Large intestine (tissue), 12 donors: ENCODE measurements at places on chromosomes 16 and 17. TPM values are rescaled to one million over a fixed set of nuclear protein-coding genes. Genes with fewer than 3 reads are reported as not detected.

TNFRSF13B gene
- 0.07 TPM for polyA plus RNA-seq

- H3K4me3 ChIP-seq = no peak overlapping the region
- H3K36me3 ChIP-seq = no peaks in the 10 kb centered on the region
- DNase-seq = no peak
- no peaks in the 10 kb centered on the region for H3K4me1 ChIP-seq
- no peak overlapping the region for H3K27ac ChIP-seq
Measured at GRCh38 chr16:77569406-77569805, 134.6 kb upstream of the ADAMTS18 start.

HBA1 gene
- 1,041 TPM for polyA plus RNA-seq

- H3K27ac ChIP-seq = peak overlapping the region; percentile 98
- DNase-seq = peak; percentile 91
- H3K27me3 ChIP-seq = no peaks in the 10 kb centered on the region
- peak overlapping the region; percentile 66 for H3K4me3 ChIP-seq
- peaks cover 63% of the 10 kb centered on the region for H3K4me1 ChIP-seq
Measured at GRCh38 chr17:38730526-38731379, 612 bp downstream of the CISD3 start.

DNA sequence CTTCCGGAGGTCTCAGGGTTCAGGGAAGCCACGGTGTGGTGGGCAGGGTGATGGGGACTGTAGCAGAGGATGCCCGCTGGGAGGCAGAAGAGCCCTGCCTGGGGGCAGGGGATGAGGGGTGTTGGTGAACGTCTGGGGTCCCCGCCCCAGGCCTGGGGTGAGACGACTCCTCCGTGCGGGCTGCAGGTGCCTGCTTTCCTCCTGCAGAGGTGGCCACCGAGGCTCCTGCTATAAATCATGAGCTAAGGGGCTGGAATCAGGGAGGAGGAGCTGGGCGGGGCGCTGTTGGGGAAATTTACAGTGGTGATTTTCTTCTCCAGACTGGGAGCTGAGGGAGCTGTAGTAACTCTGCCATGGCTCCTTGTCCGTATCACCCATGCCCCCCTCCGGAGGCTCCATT is 167.0 kb downstream of the MRM1 start:
- H3K36me3 ChIP-seq = no peaks in the 10 kb centered on the region
- no peak overlapping the region for H3K27ac ChIP-seq
- no peaks in the 10 kb centered on the region for H3K4me1 ChIP-seq
- H3K4me3 ChIP-seq = no peak overlapping the region

- H3K27ac ChIP-seq = peak overlapping the region; percentile 53
- DNase-seq = peak; percentile 78
- no peaks in the 10 kb centered on the region for H3K36me3 ChIP-seq
- H3K4me1 ChIP-seq = no peaks in the 10 kb centered on the region
- H3K4me3 ChIP-seq = peak overlapping the region; percentile 64
Measured at GRCh38 chr16:77211880-77212740, 12.9 kb downstream of the SYCE1L start.

GLOD4 gene
- 149 TPM for polyA plus RNA-seq

KRTAP4-9 gene
- not detected for polyA plus RNA-seq

DNA sequence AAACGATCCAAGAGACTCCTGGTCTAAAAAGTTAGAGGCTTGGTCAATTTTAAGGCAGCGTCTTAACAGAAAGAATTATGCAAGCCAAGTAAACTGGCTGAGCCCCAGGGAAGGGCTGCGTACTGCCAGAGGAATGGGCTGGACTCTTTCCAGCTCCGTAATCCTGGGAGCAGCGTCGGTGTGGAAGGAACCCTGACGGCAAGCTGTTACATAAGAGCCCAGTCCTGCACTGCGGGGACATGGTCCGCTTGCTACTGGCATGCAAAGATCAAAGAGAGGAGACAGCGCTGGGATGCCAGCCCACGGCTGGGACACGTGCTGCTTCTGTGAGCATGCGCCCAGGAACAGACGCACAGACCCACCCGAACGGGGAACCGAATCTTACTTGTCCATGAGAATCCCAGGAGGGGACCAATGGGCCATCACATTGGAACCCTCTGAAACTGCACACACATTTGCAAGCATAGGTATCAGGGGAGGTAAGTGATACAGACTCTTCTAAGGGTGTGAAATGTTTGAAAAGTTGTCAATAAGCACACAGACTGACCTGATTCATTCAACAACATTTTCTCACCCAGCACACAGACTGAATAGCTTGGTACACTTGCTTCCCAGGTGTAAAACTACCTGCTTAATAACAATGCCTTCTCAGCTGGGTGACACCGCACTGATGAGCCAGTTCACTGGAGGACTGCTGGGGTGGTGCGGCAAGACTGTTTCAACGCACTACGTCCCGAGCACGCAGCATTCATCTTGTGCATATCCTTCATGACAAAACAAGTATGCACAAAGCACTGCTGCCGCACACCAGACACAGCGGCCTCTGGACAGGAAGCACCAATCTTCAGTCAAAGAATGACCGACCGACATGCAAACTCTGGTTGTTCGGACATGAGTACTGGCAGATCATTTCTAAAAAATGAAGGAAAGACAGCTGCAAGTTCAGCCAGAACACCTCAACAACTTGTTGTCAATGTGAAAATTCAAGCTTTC is 94.9 kb downstream of the ANKRD11 start:
- H3K27me3 ChIP-seq = no peaks in the 10 kb centered on the region
- H3K4me3 ChIP-seq = no peak overlapping the region
- H3K4me1 ChIP-seq = peaks cover 4% of the 10 kb centered on the region
- DNase-seq = peak; percentile 61

GRCh38 chr16:86725401-86725800 is 147.1 kb downstream of the FOXL1 start:
- no peak overlapping the region for H3K27ac ChIP-seq
- H3K36me3 ChIP-seq = no peaks in the 10 kb centered on the region
- no peak for DNase-seq
- H3K27me3 ChIP-seq = peaks cover 27% of the 10 kb centered on the region
- no peaks in the 10 kb centered on the region for H3K4me1 ChIP-seq

PYY gene
- 36.2 TPM for polyA plus RNA-seq

ZP2 gene
- 0.27 TPM for polyA plus RNA-seq

NOMO2 gene
- 130 TPM for polyA plus RNA-seq

DNA sequence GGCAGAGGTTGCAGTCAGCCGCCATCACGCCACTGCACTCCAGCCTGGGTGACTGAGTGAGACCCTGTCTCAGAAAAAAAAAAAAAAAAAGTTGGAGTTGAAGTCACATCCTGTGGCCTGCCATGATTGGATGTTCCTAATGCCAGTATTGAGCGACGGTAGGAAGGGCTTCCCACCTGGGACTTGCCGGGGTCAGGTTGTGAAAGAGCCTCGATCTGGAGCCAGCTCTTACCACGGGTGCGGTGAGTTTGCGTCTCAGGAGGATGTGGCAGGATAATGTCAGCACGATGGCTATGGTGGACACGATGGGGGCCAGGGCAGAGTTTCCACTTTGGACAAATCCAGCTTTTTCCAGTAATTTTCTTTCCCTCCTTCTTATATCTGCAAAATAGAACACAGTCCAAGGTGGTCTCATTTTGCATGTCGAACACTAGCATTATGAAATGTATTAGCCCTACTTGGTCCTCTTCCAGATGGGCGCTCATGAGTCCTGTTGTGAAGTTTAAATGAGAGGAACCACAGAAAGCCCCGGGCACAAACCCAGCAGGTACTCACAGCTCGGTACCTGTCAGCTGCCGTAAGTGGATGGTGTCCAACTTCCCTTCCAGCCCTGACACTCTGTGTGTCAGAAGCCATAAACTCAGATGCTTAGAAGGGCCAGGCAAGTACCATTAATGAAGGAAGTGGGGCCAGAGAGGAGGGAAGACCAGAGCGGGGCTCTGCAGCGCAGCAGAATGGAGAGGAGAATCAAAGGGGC is 22.2 kb downstream of the ABCC12 start:
- no peak overlapping the region for H3K27ac ChIP-seq
- H3K4me1 ChIP-seq = no peaks in the 10 kb centered on the region
- no peaks in the 10 kb centered on the region for H3K27me3 ChIP-seq
- no peak for DNase-seq

DNA sequence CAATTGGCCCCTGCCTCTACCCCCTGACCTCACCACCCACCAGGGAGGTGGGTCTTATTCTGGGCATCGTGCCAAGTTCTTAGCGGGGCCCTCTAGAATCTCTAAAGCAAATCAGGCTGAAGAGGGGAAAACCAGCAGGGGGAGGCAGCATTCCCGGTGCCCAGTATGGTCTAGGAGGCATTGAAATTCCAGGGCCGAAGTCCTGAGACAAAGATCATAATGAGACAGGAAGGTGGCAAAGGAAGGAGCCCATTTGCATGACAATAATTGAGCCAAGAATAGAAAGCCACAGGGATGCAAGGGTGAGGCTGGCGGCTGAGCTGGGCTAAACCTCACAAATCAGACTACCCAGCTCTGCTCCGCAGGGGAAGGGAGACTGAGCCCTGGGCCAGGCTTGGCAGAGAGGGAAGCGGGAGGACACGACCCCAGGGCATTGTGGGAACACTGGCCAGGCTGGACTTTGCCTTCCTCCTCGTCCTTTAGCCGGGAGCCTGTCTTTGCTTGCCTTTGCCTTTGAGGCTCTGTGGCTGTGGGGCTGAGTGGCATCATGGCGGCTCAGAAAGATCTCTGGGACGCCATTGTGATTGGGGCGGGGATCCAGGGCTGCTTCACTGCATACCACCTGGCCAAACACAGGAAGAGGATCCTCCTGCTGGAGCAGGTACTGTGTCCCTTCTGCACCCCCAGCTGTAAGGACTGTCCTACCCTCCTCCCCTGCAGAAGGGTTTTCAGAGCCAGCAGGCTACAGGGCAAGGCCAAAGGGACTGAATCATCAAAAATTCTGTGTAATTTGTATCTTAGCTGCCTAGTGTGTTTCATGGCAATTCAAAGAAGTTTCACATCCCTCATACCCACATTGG is at the start of gene PIPOX:
TSS of gene PIPOX (plus strand) at position 463 of the 860 bp plus-strand sequence. CDS start at position 548, 85 bp downstream.
- H3K27ac ChIP-seq = peak within 1 kb of the TSS; percentile 66
- H3K36me3 ChIP-seq = no peaks in the 10 kb centered on the region
- H3K4me3 ChIP-seq = peak within 1 kb of the TSS; percentile 13
- DNase-seq = peak; percentile 80

STH gene
- polyA plus RNA-seq = not detected

- H3K27ac ChIP-seq = no peak overlapping the region
- no peak overlapping the region for H3K4me3 ChIP-seq
- peaks cover 5% of the 10 kb centered on the region for H3K4me1 ChIP-seq
- H3K36me3 ChIP-seq = no peaks in the 10 kb centered on the region
Measured at GRCh38 chr16:54287131-54288029, 793 bp upstream of the IRX3 start.

KRTAP2-2 gene
- polyA plus RNA-seq = not detected

SYT17 gene
- polyA plus RNA-seq = 8.2 TPM

MVD gene
- 41.0 TPM for polyA plus RNA-seq

DNA sequence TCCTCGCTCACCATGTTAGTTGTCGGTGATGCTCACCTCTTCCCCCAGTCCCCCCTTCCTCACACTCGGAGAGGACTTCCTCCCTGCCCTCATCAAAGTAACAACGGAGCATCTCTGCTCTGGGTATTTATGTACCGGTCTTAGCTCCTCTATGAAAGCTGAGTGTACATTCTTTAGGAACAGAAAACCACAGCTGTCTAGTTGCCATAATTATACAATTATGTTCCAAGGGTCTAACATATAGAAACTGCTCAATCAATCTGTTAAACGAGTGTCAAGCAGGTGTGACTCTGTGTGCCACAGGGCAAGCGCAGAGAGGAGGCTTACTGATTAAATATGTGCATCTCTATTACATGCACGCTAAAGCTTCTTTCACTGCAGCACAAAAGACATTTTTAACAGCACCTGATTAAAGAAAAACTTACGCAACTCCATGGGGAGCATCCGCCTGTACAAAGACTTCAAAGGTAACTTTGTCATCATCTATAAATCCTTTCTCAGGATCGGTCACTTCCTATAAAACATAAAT is 37.8 kb downstream of the LITAFD start:
- H3K4me3 ChIP-seq = no peak overlapping the region
- no peaks in the 10 kb centered on the region for H3K4me1 ChIP-seq
- DNase-seq = no peak
- no peak overlapping the region for H3K27ac ChIP-seq
- peaks cover 74% of the 10 kb centered on the region for H3K36me3 ChIP-seq

GRCh38 chr16:22664132-22664531 is 149.8 kb upstream of the HS3ST2 start:
- no peak for DNase-seq
- H3K27ac ChIP-seq = no peak overlapping the region
